ENCODE measurements at places on chromosomes 3 and 15.

DNA sequence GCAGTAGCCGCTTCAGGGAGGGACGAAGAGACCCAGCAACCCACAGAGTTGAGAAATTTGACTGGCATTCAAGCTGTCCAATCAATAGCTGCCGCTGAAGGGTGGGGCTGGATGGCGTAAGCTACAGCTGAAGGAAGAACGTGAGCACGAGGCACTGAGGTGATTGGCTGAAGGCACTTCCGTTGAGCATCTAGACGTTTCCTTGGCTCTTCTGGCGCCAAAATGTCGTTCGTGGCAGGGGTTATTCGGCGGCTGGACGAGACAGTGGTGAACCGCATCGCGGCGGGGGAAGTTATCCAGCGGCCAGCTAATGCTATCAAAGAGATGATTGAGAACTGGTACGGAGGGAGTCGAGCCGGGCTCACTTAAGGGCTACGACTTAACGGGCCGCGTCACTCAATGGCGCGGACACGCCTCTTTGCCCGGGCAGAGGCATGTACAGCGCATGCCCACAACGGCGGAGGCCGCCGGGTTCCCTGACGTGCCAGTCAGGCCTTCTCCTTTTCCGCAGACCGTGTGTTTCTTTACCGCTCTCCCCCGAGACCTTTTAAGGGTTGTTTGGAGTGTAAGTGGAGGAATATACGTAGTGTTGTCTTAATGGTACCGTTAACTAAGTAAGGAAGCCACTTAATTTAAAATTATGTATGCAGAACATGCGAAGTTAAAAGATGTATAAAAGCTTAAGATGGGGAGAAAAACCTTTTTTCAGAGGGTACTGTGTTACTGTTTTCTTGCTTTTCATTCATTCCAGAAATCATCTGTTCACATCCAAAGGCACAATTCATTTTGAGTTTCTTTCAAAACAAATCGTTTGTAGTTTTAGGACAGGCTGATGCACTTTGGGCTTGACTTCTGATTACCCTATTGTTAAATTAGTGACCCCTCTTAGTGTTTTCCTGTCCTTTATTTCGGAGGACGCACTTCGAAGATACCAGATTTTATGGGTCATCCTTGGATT lies at the start of gene MLH1:
MLH1 (plus strand) TSS at position 193 of the 958 bp plus-strand sequence; CDS start at position 223, 30 bp downstream.
- no peak for DNase-seq

DNA sequence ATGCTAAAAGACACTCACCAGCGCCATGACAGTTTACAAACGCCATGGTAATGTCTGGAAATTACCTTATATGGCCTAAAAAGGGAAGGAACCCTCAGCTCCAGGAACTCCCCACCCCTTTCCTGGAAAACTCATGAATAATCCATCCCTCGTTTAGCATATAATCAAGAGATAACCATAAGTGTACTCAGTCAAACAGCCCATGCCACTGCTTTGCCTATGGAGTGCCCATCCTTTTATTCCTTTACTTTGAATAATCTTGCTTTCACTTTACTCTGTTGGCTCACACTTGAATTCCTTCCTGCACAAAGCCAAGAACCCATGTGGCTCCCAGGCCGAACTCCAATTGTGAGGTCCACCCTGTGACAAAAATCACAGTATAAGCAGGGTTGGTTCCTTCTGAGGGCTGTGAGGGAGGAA lies 19.1 kb upstream of the FSTL1 start:
- no peak for DNase-seq

GRCh38 chr3:115254492-115255196 lies 107.6 kb upstream of the ZBTB20 start:
- no peak for DNase-seq

DNA sequence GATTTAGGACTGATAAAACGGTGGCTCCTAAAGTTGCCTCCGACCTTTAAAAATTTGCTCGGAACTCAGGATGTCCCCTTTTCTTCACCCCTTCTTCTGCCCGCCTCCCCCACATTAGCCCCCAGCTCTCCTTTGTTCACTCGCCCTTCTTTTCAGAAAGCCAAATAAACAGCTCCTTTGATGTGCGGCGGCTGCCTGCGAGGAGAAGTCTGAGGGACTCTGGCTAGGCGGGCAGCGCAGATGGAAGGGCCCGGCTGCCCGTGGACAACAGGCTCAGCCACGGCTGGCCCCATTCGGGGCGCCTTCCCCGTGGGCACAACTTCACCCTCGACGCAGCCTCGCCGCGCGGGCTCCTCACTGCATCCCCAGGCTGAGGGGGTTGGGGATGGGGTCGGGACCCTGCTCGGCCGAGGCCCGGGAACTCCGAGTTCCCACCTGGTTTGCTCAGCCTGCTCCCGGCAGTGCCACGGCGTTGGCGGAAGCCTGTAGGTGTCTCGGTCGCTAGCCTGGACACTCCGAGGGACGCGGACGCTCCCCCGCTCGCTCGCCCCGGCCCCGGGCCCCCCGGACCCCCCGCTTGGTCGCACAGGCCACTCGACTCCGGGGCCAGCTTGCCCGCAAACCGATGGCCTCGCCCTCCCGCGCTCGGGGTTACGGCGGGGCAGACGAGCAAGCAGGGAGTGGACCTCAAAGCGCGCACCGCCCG lies 897 bp upstream of the TLE3 start:
- DNase-seq = peak; percentile 67

DNA sequence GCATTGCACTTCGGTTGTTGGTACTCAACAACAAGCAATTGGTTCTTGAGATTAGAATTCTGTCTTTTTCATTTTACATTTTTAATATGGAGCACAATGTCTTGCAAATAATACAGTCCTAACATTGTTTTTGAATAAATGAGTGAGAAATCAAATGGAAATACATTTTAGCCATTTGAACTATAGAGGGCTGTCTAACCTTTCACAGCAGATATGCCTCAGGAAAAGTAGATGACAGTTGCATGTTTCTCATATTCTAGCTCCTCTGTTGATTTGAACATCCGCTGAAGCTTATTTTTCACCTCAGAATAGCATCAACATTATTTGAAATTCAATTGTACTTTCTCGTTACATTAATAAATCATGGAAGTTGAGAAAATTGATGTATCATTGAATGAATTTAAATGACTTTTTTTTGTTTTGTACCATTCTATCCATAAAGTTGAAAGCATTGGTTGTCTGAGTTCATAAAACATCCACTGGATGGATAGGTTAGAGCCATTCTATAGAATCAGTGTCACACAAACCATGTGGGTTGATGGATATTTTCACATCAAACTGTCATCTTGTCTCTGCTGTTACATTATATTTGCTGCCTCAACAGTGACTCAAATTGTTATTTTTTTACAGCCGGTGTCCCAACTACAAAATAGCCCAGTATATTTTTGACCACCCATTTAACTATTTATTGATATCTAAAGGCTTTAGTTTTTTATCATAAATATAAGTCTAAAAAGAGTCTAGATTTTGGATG lies 928.3 kb downstream of the NSUN3 start:
- no peak for DNase-seq

DNA sequence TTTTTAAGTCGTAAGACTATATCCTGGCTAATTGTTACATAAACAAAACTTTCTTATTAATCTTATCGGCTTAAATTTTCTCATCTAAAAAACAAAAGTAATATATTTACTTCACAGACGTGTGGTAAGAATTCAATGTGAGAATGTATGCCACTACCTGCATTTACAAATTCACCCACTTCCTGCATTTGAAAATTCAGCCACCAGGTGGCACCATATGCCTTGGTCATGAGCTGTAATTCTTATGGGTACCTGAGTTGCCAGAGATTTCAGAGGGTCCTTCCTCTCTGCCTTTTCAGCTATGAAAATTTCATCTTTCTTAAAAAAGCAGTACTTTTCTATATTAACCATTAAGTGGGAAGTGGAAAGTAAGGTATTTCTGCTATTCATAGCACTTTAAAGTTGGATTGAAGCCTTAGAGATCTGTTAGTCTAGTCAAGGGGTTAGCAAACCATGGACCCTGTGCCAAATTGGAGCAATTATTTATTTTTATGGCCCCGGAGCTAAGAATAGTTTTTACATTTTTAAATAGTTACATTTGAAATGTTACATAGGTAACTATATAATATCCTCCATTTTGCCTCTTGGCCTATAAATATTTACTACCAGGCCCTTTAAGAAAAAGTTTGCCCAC lies 127.8 kb downstream of the HCN4 start:
- peak; percentile 6 for DNase-seq

GRCh38 chr3:188796122-188796631 lies 375.6 kb upstream of the TPRG1 start:
- DNase-seq = peak; percentile 9

GRCh38 chr3:49266410-49267095 lies 10.5 kb downstream of the C3orf62 start:
- DNase-seq = no peak

- DNase-seq = no peak
Observed at GRCh38 chr3:49707113-49707480, 12.4 kb downstream of the AMIGO3 start.

- no peak for DNase-seq
Observed at GRCh38 chr3:124221422-124221821, 229.5 kb upstream of the ROPN1 start.

GRCh38 chr15:33026614-33027013 lies 167.9 kb downstream of the FMN1 start:
- no peak for DNase-seq

GRCh38 chr3:173584838-173585831 lies 187.6 kb downstream of the NLGN1 start:
- peak; percentile 24 for DNase-seq

DNA sequence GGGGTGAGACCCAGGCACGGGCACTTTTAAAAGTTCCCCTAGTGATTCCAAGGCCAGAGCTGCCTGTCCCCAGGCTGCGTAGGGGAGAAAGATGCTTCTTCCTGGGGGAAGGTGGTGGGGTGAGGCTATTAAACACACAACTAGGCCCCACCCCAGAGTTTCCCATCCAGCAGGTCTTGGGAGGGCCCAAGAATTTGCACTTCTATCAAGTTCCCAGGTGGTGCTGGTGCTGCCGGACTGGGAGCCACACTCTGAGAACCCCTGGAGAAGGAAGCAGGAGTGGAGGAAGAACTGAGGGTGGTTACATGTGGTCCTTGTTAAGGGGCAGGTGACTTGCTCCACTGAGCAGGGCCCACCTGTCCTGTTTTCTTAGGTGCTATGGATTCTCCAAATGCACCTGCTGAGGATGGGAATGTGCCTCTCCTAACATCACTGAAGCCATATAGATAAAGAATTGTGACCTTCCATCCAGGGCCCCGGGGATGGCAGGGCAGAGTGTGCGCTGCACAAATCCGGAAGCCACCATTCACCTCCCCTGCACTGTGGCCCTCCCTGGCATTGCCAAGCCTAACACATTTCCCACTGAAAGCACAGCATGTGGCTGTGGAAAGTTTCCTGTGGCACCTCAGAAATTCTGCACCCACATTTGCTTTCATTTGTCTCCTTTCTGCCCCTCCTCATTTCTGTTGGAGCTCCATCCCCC lies 111.5 kb upstream of the MEF2A start:
- no peak for DNase-seq

Data from nucleus accumbens (tissue), 56 donors.